ENCODE measurements at places on chromosomes 1 and 21.

- no peak for DNase-seq
Observed at GRCh38 chr1:228073061-228073856, 9.2 kb upstream of the ARF1 start.

GRCh38 chr1:88079036-88079435 is 605.0 kb upstream of the PKN2 start:
- no peak for DNase-seq

- no peak for DNase-seq
Observed at GRCh38 chr1:170376801-170377385, 155.1 kb upstream of the GORAB start.

DNA sequence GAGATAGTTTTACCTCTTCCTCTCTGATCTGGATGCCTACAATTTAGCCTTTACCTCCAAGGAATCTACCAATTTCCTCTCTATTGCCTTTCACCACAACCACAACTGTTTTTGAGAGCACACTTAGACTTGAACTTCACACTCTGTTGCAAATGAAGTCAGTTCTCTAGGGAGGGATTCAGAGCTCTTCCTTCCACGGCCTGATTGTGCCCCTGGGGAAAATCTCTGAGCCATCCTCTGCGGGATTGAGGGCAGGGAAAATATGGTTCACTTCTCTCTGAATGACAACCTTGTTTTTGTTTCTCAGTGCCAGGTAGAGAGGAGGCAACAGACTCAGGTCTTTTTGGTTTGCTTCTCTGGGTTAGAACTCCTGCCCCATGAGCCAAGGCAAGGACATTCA is 35.4 kb upstream of the BCL10 start:
- DNase-seq = no peak

DNA sequence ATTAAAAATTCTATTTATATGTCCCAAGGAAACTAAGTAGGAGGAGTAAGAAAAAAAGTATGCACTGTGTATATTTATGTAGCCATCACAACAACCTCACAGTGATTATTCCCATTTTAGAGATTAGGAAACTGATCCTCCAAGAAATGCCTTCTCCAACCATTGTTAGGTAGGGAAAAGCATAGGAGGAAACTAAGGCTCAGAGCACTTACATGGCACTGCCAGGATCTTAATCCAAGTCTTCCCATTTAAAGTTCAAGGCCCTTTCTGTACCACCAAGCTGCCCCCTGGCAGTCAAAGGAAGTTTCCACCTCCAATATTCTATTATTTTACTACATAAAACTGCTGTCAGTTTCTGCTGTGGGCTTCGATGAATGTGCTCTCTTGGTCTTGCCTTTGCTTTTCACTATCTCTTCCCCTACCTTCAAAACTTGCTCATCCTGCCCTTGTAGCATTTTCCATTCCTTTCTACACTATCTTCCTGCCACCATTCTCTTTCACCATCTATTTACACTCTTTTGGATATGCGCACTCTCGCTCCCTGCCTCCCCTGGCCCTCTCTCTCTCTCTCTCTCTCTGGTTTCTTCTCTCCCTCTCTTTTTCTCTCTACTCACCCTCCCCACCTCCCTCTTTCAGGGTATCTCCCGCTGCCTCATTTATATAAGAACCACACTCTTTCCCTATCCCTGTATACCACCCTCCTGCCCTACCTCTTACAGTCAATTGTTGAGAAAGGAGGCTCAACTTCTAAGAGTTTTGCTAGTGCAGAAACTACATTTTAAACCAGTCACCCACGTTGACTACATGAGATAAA is 34.0 kb downstream of the PUM1 start:
- no peak for DNase-seq

DNA sequence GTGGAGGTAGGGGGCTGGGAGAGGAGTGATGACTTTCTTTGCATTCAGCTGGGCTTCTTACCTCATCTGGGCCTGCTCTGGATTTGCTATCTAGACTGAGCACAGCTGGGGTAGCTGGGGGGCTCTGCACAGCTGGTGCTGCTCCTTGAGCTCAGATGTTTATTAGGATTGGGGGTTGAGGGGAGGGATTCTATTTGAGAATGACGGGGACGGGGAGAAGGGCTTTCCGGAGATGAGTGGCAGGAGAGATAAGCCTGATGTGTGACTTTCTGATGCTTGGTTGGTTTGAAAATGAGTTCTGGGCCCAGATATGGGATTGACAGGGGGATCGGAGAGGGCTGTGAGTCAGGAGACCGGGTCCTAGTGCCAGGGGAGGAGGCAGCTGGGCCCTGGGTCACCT is 146.1 kb upstream of the CSF3R start:
- DNase-seq = no peak

DNA sequence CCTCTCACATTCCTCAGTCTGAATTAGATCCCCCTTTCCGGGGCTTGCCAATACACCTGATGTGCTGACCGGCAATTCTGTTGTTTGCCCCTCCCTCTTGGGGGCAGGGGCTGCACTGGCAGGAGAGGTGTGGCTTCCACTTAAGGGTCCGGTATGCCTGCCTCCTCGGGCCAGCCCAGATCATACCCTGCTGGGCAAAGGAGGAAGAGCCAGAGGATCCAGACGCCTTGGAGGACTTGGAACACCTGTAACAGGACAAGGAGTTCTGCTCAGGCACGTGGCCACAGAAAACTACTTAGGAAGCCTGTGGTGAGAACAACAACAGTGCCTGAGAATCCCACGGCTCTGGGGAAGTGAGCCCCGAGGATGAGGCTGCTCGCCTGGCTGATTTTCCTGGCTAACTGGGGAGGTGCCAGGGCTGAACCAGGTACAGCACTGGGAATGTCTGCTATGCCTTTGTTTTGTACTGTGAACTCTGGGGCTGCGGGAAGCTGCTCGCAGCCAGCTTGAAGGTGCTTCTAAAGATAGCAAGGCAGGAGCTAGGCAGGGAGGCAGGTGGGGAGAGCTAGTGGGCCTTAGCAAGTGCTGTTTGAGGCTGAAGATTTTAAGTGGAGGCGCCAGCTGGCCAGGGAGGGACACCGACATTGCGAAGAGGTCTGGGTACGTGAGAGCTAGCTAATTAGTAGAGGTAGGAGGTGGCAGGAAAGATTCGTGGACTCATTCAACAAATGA is at the start of gene SMPDL3B:
Gene SMPDL3B (plus strand): TSS at position 183 of the 732 bp plus-strand sequence. CDS start 184 bp downstream, at position 367.
- DNase-seq = no peak

GRCh38 chr1:238962941-238963340 is 423.4 kb upstream of the CHRM3 start:
- no peak for DNase-seq

GRCh38 chr1:57712846-57713245 is 289.0 kb upstream of the DAB1 start:
- no peak for DNase-seq

DNA sequence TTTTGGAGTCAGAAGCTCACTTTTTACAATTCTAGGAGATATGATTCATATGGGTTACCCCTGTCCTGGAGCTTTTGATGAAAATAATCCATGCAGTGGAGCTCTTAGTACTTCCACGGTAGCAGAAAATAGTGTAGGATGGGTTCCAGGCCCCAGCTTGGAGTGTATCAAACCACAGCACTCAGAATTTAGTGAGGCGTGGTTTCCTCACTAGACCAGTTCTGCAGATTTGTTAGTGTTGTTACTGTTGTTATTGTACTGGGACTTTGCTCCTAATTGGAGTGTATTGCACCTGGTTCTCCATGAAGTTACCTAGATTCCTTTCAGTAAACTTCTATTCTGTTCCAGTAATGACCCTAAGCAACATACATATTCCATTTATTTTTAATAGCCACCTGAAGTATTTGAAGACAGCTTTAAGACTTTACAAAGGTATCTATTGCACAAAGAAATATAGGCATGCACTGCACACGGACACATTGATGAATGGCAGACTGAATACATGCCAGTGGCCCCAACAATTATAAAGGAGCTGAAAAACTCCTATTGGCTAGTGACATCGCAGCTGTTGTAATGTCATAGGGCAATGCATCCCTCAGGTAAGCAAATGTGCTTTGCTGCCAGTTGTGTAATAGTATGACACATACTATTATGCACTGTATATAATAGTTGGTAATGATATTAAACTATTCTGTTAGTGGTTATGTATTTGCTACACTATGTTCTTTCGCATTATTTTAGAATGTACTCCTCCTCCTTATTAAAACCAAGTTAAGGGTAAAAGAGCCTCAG is 1058.0 kb downstream of the KCNT2 start:
- no peak for DNase-seq

Measured in stimulated activated CD8-positive, alpha-beta memory T cell treated with anti-CD3 and anti-CD28 coated beads, Interleukin-4, amount 100 ng/mL, for 1 hour (primary cell).